ENCODE measurements at places on chromosomes 2 and 18.

- DNase-seq, result no peak
Observed at GRCh38 chr2:224869601-224870233, 153.6 kb upstream of the CCDC195 start.

DNA sequence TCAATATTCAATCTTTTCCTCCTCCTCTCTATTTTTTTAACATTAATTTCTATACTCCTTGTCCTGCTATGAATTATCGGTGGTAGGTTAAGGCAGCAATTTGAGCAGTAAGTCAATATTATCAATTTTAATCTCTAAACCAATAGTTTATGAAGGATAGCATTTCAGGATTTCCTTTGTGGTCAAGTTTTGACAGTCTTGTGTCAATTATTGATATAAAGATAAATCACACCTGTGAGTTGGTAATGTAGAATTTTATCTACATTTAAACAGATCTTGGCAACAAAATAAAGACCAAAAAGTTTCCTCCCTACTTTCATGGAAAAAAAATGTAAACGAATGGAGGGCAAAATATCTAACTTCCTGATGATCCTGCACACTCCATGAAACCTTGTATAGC, 87.3 kb downstream of the IKZF2 start:
- no peak for DNase-seq

DNA sequence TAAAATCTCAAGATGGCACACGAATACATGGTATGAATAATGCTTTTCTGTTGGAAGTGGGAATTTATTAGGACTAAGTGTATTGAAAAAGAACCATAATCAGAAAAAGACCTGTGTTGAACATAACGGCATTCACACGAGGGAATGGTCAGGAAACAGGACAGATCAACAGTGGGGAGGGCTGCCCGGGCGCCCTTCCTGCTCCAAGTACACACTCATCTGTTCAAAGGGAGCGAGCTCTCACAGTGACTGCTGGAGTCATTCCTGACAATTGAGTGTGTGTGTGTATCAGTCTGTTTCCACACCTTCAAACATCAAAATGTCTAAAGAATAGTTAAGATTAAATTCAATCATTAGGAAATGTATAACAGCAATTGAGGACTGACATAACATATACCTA, 167.2 kb downstream of the HDAC4 start:
- no peak for DNase-seq

DNA sequence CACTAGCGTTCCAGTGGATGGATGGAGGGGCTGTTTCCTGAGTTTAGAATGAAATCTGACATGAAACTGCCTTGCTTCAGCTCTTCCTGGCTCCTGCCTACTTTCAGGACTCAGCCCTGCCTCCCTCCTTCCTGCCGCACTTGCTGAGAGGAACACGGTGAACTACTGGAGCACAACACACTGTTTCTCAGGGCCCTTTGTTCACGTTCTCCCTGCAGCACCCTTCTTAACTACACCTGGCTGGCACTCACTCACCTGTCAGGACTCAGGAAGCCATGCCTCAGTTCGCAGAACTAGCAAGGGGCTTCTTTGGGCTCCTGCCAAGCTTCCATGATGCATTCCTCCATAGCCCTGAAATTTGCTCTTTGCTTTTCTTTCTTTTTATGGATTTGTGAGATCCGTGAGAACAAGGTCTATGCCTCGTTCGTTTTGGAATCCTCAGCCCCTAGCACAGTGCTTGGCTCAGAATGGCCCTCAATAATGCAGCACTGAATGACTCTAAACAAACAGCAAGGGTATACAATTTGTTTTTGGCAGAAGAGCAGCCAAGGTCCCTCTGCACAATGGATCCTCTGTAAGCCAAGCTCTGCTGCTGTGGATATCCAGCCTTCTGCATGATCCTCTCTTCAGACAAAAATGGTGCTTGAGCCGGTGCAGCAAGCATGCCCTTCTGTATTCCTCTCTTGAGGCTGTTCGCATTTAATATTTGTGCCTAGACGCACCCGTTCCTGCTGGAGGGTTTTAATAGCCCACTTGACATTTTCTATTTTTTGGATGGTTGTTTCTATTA, 357.0 kb downstream of the TSN start:
- DNase-seq, result no peak

DNA sequence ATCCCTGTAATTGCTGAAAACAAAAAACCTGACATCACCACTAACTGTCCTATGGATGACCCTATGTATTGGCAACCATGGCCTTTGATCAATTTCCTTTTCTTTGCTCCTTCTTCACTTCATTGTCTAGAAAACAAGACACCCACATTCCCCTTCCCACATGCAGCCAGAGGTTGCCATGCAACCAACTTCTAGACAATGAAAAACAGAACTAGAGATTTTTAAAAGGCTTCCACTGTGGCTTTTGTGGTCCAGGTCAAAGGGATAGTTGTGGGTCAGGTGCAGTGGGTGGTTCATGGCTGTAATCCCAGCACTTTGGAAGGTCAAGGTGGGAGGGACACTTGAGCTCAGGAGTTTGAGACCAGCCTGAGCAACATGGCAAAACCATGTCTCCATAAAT, 139.3 kb upstream of the DOK6 start:
- no peak for DNase-seq

- DNase-seq, result peak; percentile 29
Observed at GRCh38 chr18:75211953-75212750, 1.6 kb downstream of the TSHZ1 start.

DNA sequence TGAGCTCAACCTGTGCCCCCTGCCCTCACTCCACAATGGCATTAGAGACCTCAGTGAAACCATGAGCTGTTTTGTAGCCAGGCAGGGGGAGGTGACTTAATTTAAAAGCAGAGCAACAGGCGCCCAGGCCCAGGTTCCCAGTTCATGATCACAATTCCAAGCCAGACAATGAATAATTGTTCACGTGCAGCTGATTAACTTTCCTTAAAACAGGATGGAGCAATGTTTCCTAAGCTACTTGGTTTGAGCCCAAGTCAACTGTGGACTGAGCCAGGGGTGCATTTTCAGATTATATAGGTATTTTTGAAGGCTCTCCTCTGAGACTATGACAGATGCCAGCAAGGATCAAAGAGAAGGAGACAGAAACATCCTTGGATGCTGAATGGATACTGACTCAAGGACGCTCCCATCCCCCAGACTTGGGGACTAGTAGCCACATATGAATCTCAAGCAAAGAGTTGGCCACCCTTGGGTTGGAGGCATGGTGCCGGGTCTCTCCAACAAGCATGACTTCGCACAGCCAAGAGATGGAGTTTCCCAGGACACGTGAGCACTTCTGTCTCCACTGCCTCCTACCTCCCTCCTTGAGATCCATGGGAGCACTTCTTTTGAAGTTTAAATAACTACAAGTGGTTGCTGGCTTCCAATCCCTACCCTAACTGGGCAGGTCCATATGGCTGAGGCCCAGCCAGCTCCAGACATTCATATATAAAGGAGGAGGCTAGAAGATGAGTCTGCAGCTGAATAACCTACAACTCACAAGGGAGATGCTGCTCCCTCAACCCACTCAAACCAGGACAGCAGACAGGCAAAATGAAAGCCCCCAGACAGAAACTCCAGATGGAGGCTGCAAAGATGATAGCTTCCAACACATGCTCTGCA, 12.7 kb downstream of the SMAD7 start:
- no peak for DNase-seq
